ENCODE measurements at places on chromosomes 7 and 10.
A peak's percentile ranks its signal among the peaks of the same experiment; 100 is the strongest.

DNA sequence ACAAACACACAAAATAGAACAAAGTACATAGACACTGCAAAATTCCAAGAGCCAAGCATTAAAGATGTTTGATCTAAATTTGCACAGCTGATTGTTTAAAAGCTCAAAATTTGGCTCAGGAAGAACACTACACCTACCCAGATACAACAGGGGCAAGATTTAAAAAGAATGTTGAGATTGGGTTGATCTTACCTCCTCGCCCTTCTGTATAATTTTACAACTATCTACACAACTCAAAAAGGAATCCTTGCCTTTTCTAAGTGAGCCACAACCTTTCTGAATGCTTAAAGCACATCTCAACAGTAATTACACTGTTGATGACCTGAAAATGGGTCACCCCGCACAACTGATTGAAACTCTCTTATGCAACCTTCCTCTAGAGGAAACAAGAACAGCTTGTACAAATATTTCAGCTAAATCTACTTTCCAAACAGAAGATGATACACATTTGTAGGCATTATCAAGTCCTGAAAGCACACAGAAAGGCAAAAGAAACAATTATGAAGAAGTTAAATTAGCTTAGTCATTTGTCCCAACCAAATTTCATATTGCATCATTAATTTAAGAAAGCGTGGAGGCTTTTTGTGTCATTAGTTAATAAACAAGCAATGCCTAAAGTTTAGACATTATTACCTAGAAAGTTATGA is 75.5 kb downstream of the UBE2H start:
- peak; percentile 66 for DNase-seq

DNA sequence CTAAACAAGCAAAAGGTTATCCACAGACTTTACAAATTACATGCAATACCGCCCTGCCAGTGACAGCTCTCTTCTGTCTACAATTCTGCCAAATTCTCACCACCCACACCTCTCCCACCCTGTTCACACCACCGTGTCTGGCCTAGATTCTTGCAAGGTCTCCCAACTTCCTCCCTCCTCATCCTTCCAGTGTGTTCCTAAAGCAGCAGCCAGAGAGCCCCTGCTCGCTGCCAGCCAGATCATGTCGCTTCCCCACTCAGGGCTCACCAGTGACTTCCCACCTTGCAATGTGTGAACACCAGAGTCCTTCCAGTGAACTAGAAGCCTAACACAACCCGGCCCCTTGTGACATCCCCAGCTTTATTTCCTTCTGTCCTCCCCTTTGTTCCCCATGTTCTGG is 121.6 kb downstream of the HECW1 start:
- no peak for DNase-seq

DNA sequence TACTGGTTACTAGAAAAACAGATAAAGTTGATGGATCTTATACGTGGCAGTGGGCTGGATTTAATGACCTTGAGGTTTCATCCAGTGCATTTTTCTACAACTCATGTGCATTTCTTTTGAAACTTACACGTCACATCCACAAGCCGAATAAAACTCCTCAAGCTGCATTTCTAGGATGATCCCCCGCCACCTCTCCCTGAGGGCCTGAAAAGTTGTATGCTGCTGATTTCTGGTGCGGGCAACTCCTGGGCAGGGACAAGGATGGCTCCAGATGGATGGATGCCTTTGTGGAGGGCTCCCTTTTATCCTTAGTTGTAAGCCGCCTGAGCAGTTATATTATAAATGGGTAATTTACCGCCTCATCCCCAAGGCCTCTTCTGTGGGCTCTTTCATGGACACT is 1091.1 kb downstream of the LRMDA start:
- DNase-seq = no peak

DNA sequence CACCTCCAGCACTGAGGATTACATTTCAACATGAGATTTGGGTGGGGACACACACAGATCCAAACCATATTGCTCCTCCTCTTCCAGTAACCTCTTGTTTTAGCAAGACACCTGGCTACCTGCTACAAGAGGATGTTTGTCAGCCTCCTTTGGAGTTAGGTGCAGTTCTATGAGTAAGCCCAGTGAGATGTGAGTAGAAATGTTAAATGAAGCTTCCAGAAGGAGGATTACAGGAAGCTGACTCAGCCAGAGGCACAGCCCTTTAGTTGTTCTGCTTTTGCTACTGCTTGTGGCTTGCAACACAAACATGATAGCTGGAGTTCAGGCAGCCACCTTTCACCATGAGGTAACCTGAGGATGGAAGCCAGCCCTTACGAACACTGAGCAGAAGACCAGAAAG is 382.7 kb upstream of the RNF32 start:
- DNase-seq = no peak

GRCh38 chr10:102675666-102676533 is 31.6 kb downstream of the TRIM8 start:
- DNase-seq = peak; percentile 84

DNA sequence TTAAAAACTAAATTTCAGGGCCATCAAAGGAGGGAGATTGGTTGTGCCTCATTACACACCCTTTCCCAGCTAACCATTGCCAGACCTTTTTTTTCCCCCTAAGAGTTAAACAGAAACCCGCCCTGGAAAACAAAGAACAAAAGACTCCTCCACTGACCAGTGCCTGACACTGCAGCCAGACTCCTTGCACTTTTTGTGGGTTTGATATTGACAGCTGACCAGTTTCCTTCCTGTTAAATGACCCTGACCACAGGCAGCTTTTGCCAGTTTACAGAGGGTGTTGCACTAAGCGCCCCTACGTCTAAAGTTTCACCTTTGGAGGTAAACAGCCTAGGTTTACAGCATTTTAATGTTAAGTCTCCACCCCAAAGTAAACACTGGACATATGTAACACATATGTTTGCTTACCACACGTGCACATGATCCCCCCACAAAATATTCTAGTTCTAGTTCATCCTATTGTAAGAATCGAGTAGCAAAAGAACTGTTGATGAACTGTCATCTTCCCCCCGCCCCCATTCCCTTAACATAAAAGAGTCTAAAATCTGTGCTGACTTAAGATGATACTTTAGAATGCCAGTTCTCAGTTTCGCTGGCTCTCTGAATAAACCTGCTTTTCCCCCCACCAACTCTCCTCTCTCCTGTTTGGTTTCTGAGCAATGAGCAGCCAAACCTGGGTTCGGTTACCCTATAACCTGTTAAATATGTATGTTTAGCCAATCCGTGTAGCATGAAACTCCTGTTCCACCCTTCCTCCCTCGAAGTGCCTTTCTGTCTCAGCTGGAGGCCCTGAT is 38.0 kb downstream of the FOXI2 start:
- DNase-seq = no peak

DNA sequence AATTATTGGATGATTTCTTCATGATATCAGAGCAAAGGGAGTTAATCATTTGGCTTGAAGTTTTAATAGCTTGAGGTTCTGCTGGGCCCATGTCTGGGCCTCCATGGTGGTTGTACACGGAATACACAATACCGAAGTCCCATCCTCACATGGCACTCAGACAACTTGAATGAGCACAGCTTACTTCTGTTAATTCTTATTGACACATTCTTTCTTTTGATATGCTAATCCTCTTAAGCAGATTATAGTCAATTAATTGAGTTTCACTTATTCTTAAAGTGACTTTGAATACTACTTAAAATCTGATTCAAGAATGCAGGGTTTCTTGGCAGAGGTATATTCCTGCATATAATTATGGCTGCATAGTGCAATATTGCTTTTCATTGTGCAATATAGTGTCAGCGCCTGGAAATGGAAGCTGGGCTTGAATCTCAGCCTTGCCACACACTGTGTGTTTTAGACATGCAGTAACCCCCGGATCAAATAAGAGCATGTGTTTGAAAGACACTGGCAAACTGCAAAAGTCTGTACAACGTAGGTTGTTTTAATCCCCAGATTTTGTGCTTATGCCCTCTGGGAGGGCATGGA is 543.5 kb upstream of the ADARB2 start:
- DNase-seq = no peak

DNA sequence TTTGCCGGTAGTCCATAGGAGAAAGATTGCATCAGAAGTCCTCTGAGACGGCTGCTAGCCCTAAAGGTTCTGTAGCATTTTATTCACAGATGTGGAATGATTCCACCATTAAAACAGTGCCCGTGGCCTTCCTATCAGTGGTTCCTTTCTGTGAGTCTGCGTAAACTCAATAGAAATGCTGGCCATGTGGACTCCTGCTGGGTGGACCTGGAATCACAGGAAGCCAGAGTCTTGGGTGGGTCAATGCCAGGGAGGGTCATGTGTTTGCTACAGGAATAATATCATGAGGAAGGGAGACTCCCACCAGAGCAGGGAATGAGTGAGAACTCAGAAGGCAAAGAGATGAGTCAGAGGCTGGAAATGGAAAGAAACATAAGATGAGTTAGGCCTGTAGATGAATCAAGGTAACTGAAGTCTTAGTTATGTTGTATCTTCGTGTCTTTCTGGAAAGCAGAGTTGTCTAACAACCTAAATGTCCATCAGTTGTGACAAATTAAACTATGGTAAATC is 410.4 kb upstream of the AUTS2 start:
- DNase-seq = no peak

- DNase-seq = no peak
Observed at GRCh38 chr7:154581251-154581890, 421.6 kb downstream of the PAXIP1 start.

DNA sequence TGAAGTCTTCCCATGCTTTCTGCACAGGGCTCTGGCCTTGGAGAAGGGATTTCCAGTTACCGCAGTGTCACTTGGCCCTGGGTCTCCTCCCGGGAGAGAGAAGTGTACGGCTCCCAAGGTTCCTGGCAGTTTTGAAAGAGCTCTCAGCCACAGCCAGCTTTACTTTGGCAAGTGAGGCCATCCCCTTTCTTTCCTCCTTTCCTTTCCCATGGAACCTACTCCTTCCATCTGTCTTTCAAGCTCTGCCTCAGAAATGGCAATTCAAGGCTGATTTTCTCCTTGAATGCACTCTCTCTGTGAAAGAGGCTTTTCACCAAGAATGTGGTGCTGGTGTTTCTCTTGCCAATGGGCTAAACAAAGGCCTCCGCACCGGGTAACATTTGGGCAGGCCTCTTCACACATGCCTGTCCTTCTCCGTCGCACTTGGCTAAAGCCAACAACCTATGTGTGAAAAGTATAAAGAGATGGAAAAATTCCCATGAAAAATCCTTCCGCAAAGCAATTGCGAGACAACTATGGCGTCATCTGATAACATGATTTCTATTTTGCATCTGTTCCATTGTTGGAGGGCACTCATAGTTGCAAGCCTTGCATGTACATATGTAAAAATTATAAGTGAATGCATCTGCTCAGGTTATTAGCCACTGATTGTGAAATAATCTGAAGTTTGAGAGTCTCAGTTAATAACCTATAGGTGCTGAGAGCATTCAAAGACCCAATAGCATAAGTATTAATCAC is 125.4 kb downstream of the PFKFB3 start:
- DNase-seq = no peak

DNA sequence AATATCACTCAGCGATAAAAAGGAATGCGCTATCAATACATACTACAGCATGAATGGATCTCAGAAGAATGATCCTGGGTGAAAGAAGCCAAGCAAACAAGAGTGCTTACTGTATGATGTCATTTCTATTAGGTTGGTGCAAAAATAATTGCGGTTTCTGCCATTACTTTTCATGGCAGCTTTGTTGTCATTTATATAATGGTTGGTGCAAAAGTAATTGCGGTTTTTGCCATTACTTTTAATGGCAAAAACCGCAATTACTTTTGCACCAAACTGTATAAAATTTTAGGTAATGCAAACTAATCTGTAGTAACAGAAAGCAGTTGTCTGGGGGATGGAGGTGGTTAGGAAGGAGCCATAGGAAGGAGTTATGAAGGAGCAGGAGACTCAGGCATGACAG is 318.3 kb upstream of the ZMIZ1 start:
- no peak for DNase-seq

- no peak for DNase-seq
Observed at GRCh38 chr7:24255139-24255538, 28.9 kb upstream of the NPY start.

DNA sequence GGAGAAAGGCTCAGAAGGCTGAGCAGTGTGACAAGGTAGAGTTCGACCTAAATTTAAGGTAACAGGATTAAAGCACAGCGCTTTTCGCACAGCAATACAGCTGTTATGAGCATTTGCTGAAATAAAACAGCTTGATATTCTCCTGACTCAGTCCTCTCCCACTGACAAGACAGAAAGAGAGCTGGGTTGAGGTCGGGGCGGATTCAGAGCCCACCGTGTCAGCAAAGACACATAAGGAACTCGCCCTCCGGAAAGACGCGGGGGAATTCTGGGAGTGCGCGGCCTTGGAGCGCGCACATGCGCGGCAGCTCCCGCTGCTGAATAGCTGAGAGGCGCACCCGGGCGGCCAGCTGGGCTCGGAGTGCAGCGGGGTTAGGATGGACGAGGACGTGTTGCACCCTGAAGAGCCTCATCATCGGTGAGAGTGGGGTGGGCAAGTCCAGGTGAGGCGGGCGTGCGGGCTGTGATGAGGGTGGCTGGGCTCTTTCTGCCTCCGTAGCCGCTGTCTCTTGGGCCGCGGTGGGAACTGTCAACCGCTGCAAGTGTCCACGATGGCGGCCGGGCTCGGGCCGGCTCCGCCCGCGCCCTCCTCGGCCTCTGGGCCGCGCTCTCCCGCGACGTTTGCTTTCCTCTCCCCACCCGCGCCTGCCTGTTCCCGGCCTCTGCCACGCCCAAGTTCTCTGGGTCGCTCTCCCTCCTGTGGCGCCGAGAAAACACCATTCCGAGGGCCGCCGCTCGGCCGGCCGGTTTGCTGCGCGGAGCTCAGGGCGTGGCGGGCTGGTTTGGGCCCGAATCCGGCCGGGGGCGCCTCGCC is 120.6 kb downstream of the LYZL1 start:
- peak; percentile 63 for DNase-seq

DNA sequence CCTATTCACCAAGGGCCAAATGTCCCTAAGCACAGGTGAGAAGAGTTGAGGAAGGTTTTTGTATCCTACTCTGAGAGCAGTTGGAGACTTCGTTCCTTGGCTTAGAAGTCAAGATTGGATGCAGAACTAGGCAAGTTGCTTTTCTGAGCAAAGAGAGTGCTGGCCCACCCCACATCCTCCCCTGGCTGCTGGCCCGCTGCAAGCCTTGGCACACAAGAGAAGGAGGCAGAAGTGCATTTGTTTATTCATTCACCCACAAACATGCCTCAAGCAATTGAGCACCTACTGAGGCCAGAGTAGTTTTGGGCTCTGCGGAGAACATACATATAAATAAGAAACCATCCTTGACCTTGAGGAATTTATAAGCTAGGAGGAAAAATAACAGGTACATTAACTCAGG is 318.9 kb downstream of the KCNMA1 start:
- DNase-seq = no peak

DNA sequence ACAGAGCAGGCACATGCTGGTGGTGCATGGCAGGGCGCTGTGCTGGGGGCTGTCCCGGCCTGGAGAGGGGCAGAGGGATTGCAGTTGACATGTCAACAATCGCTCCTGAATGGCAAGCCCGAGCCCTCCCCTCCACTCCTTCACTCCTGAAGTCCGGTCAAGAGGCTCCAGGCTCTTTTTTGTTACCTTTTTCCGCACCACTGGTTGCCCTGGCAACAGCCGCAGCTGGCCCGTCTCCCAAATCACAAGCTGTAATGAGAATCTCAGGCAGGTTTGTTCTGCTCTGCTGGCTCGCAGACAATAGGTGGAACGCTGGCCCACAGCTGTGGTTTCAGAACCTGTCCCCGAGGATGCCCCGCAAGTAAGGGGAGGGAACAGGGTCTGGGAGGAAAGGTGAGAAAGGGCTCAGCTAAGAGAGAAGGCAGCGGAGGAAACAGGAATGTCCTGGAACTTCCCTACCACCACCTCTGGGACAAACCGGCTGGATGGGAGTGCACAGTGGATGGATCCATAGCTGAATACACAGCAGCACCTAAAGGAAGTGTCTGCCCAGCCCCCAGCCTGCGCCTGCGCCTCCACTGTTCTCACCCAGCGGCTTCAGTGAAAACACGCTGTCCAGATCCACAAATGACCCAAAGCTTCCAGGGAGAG is 58.9 kb downstream of the CALML3 start:
- no peak for DNase-seq

Measured in fibroblast of mammary gland (primary cell).